NCI-H748 treated with DMSO at 0.1 percent for 48 hours (cell line): ENCODE measurements at places on chromosomes 4 and X.

DNA sequence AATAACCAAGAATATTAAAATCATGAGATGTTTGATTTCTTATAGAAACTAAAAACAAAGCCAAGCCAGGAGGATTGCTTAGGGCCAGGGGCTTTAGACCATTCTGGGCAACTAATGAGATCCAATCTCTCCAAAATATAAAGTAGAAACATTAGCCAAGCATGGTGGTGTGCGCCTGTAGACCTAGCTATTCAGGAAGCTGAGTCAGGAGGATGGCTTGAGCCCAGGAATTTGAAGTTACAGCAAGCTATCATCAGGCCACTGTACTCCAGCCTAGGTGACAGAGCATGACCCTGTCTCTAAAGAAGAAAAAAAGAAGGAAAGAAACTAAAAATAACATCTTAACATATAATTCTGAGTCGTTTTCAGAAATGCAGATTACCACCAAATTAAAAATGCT, 96.7 kb downstream of the NAF1 start:
- DNase-seq = no peak

DNA sequence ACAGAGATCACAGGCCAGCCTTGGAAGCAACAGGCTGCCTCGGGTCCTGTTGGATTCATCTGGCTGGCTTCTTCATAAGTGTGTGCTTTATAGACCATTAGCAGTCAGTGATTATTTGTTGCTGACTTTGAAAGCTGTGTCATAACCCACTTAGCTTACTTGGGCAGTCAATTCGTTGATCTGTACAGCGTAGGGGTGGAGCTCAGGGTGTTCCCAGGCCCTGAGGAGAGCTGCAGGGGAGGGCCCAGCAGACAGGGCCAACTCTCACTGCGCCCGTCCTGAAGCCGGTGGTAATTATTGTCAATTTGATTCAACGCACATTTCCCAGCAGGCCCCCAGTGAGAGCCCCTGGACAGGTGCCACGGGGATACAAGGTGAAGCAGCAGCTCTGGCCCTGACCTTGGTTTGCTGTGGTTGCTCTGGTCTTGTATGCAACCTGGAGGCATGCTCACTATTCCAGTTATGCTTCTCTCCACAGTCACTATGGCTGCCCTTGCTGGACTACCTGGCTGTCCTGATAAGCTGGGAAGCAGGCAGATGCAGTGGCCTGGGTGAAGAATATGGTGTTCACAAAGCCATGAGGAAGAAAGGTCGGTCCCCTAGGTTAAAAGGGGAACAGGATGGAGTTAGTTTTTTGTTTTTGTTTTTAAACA, 40.1 kb upstream of the HMGB3 start:
- DNase-seq = no peak

DNA sequence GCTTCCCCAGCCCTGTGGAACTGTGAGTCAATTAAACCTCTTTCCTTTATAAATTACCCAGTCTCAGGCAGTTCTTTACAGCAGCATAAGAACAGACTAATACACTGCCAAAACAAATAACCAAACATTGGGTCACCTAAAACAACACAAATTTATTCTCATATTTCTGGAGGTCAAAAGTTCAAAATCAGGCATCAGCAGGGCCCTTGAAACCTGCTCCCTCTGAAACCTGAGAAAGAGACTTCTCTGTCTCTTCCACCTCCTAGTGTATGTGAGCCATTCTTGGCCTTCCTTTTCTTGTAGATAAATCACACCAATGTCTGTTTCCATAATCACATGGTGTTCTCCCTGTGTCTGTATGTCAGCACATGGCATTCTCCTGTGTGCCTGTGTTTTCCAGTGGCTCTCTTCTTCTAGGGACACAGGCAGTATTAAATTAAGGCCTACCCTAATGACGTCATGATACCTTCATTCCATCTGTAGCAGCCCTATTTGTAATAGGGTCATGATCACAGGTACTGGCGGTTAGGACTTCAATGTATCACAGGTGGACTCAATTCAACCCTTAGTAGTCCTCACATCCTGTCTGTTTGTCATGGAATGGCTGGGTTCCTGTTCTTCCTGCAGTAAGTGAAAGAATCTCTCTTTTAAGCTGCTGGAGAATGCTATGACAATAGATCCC, 147.3 kb upstream of the CLNK start:
- no peak for DNase-seq

GRCh38 chr4:158739600-158739999, 16.4 kb upstream of the PPID start:
- DNase-seq = no peak

DNA sequence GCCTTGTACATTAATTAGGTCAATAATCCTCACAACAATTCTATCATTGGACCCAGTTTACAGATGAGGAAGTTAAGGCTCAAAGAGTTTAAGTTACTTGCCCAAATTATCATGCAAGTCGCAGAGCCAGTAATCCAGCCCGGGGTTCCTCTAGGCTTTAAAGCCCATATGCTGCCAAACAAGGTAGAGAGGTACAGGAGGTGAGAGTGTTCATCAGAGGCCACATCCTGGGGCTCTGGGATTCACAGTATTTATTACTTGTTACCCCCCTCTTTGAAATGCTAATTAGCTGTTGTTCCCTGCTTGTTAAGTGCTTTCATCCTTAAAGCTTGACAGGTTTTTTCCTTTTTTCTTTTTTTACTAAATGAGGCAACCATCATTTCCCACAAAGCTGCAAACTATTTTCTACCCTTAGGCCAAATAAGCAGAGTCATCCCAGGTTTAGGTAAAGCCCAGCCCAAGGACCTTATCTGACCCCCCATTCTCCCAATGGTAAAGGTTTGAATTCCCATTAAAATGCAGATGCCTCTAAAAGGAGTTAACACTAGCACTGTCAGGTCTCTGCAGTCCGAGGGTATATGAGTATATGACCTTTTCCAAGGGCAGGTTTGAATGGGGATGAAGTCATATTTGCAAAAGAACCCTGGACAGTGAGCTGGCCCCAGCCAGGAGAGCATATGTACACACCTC, 150.3 kb downstream of the SOX3 start:
- DNase-seq = no peak

GRCh38 chr4:78584863-78585547, 33.4 kb downstream of the ANXA3 start:
- no peak for DNase-seq

DNA sequence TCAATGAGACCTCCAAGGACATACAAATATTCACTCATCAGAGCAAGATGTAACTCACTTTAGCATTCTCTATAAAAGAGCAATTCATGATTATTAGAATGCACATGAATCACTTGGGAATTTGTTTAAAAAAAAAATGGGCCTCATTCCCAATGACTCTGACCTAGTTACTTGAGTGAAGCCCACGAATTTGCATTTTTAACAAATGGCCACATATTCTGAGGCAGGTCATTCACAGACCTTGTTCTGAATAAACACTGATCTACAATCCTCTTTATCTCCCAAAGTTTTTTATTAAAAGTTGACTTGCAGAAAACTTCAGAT, 255.1 kb upstream of the VEGFC start:
- no peak for DNase-seq

DNA sequence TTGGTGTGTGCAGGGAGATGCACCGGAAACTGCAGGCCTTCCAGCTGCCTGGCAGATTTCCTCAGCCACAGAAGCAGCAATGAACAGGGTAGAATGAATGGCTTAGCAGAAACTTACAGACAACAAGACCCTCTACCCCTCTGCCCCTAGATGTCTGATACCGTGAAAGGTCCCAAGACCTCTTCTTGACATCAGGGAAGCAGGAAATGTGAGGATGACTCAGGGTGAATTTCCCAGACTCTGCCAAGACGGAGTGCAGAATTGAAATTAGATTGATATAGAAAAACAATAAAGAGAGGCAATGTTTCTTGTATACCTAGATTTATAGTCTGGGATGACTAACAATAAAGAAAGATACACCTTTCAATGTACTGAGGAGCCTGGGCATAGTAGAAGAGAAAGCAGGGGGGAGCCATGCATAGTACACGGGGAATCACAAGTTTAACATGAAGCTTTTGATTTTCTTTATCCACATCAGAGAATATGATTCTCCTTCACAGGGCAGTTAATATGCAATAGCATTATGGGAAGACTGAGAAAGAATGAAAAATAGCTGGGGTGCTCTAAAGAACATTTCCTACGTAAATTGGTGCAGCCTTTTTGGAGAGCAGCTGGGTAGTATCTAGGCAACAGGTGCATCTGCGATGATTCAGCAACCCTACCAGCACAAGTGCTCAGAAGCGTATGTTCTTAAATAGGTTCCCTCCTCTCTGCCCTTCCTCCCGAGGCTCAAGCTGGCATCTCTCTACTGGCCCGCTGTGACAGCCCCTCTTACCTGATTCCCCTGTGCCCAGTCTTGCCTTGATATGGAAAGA, 18.3 kb upstream of the CXCR3 start:
- no peak for DNase-seq

GRCh38 chr4:107472265-107472948, 247.6 kb downstream of the PAPSS1 start:
- no peak for DNase-seq

DNA sequence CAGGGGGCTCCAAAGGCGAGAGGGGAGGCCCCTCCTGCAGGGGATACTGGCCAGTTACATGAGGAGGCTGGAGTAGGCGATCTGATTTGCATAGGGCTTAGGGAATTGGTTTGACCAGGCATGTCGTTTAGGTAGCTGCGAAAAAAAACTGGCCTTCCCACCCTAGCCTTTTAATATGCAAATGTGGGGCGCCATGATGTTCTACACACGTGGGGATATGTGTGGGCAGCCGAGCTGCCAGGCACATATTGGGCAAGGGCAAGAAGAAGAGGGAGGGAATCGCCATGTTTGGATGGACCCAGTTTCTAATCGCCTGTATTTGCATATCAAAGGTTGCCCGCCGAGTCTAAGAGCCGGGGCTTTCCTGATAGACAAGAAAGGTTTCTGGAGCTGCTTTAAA, 121.3 kb downstream of the PRKX start:
- no peak for DNase-seq

GRCh38 chr4:89000844-89001360, 56.1 kb downstream of the FAM13A start:
- DNase-seq = peak; percentile 91

DNA sequence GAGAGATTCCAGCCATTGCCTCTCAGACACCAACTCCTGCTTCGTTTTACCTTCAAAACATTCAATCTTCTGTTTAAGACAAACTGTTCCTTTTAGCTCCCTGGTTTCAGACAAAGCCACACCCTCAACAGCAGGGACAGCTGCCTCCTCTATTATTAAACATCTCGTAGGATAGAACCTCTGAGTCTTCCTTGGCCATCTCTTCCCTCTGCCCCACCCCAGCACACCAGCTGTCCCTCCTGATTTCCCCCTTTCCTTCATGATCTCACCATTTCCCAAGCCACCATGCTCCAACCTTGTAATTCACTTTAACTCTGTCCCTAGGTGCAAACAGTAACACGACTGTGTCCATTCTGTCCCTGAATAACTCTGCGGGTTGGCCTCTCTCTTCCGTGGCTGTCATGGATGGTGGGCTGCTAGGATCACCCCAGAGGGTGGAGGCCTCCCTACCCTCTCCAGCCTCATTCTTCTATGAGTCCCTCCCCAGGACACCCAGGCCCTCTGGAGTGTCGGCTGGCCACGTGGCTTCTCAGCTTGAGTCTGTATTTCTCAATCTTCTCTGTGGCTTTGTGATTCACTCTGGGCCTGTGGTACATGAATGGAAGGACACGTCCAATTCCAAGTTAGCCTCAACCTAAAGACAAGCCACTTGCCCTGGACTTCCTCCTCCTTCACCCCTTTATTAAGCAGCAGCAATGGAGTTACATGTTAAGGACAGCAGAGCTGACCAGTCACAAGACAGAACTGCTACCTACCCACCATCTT, 349.9 kb downstream of the FBXW7 start:
- DNase-seq = no peak

- no peak for DNase-seq
Measured at GRCh38 chr4:38386654-38387188, 277.3 kb upstream of the KLF3 start.

- no peak for DNase-seq
Measured at GRCh38 chrX:152177497-152178269, 39.3 kb upstream of the MAGEA10 start.

DNA sequence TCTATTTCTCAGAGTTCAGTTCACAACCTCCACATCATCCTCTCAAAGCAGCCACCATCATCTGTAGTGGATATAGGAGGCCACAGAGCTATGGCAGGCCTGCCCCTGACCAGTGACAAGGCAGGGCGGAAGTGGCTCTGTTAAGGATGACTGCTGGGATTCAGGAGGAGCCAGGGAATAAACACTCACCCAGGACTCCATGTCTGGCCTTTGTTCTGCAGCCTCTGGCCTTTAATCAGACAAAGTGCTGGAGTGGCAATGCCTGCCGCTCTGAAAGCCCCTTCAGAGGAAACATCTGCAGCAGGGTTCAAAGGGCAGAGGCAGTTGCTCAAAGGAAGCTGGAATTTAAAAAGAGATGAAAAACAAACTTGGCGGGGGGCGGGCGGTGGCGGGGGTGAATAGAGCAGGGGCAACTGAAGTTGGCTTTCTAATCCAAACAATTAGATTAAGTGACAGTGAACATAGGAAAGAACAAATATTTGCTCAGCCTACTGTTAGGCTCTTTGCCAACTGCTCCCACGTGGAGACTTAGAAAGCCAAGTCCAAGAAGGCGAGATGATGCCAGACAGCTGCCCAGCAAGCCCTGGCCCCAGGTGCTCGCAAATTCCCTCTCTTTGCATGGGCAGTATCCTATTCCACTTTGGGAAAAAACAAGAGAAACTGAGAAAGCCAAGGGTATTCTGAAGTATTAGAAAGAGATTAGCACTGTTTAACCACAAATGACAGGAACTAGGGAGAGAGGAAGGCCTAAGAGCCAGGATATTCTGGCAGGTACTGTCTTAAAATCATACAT, 5.5 kb downstream of the MPP1 start:
- peak; percentile 99 for DNase-seq
